ENCODE measurements at places on chromosomes 11 and 22. TPM values are rescaled to one million over a fixed set of nuclear protein-coding genes. Genes with fewer than 3 reads are reported as not detected.

GRCh38 chr22:45919504-45920286 lies 57.3 kb downstream of the WNT7B start:
- no peak for DNase-seq
- no peak overlapping the region for H3K4me3 ChIP-seq
- no peaks in the 10 kb centered on the region for H3K4me1 ChIP-seq
- no peak overlapping the region for H3K27ac ChIP-seq
- peaks cover 6% of the 10 kb centered on the region for H3K27me3 ChIP-seq

- H3K27me3 ChIP-seq = no peaks in the 10 kb centered on the region
- H3K4me1 ChIP-seq = no peaks in the 10 kb centered on the region
- DNase-seq = no peak
- H3K27ac ChIP-seq = no peak overlapping the region
Measured at GRCh38 chr11:66178871-66179270, 89.6 kb upstream of the RAB1B start.

DNA sequence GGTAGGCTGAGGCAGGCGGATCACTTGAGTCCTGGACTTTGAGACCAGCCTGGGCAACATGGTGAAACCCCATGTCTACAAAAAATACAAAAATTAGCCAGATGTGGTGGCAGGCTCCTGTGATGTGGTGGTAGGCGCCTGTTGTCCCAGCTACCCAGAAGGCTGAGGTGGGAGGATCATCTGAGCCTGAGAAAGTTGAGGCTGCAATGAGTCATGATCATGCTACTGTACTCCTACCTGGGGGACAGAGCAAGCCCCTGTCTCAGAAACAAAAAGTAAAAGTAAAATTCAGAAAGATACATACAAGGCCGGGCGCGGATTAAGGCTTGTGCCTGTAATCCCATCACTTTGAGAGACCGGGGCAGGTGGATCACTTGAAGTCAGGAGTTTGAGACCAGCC lies 6.3 kb downstream of the LDHAL6A start:
- no peaks in the 10 kb centered on the region for H3K27me3 ChIP-seq
- no peaks in the 10 kb centered on the region for H3K36me3 ChIP-seq
- DNase-seq = no peak
- no peak overlapping the region for H3K27ac ChIP-seq
- no peak overlapping the region for H3K4me3 ChIP-seq

- H3K27ac ChIP-seq = no peak overlapping the region
- H3K4me1 ChIP-seq = peaks cover 9% of the 10 kb centered on the region
- H3K27me3 ChIP-seq = no peaks in the 10 kb centered on the region
Measured at GRCh38 chr11:47887910-47888569, 39.9 kb upstream of the NUP160 start.

- no peak overlapping the region for H3K27ac ChIP-seq
- no peak overlapping the region for H3K4me3 ChIP-seq
- H3K36me3 ChIP-seq = no peaks in the 10 kb centered on the region
- H3K27me3 ChIP-seq = peaks cover 9% of the 10 kb centered on the region
Measured at GRCh38 chr11:1128311-1129142, 29.2 kb upstream of the MUC5AC start.

DNA sequence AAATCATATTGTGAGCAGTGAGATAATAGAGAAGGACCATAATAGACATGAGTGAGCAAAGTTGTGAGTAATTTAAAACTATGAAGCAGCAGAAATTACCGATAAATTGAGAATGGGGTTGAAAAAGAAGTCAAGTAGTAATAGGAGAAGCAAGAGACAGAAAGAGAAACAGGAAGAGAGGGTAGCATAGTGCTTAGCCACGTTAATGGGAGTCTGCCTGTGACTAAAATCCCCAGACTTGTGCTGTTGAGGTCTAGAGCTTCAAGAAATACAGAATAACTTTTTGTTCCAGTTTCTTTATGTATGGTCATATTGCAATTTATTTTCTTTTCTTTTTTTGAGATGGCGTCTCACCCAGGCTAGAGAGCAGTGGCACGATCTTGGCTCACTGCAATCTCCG lies 368.7 kb downstream of the METTL15 start:
- no peaks in the 10 kb centered on the region for H3K27me3 ChIP-seq
- no peak overlapping the region for H3K27ac ChIP-seq
- no peaks in the 10 kb centered on the region for H3K36me3 ChIP-seq
- DNase-seq = no peak

GRCh38 chr22:37991731-37992442 lies 7.5 kb upstream of the SOX10 start:
- peak; percentile 62 for DNase-seq
- H3K27me3 ChIP-seq = no peaks in the 10 kb centered on the region
- H3K4me1 ChIP-seq = no peaks in the 10 kb centered on the region
- H3K27ac ChIP-seq = no peak overlapping the region
- H3K4me3 ChIP-seq = no peak overlapping the region

Gene OR5M8
- total RNA-seq = not detected

- H3K4me3 ChIP-seq = no peak overlapping the region
- H3K27me3 ChIP-seq = no peaks in the 10 kb centered on the region
- DNase-seq = peak; percentile 26
- no peak overlapping the region for H3K27ac ChIP-seq
- peaks cover 3% of the 10 kb centered on the region for H3K4me1 ChIP-seq
Measured at GRCh38 chr22:29348041-29348440, 32.5 kb upstream of the RASL10A start.

- no peak overlapping the region for H3K27ac ChIP-seq
- H3K27me3 ChIP-seq = no peaks in the 10 kb centered on the region
- H3K4me3 ChIP-seq = no peak overlapping the region
- H3K36me3 ChIP-seq = no peaks in the 10 kb centered on the region
Measured at GRCh38 chr11:83971063-83971462, 684.9 kb upstream of the CCDC90B start.

DNA sequence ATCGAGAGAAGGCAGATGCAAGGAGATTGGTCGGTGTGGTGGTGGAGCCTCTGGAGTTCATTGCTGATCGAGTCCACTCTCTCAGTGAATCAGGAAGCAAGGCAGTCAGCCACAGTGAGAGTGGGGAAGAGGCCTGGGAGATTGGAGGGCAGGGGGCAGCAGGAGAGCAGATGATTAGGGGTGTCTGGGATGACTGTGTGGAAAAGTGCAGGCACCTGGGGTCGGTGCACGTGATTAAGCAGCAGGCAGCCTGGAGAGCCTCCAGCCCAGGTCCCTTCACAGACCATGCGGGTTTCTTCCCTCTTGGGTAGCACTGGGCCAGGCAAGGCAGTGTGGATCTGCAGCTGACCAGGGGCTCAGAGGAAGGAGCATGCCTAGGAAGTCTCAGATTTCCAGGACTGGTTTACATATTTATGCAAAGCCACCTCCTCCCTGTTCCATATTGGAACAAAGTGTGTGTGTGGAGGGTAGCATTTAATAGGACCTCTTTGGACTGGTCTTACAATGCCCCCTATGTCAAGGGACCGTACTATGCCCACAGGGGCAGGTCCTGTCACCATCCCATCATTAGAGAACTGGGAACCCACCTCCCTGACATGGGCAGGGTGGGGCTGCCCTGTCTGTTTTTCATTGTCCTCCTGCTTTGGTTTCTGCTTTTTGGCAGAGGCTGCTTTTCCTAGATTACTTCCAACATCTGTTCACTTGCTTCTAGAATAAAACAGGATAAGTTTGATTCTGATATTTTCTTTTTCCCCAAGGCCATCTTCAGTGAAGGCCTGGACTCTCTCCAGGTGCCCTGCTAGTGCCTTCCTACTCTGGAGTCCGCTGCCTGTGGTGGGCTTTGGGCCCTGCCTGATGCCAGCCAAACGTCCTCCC lies 14.0 kb upstream of the GDPD5 start:
- H3K4me3 ChIP-seq = no peak overlapping the region
- H3K27ac ChIP-seq = no peak overlapping the region
- H3K27me3 ChIP-seq = peaks cover 3% of the 10 kb centered on the region
- no peaks in the 10 kb centered on the region for H3K4me1 ChIP-seq
- H3K36me3 ChIP-seq = no peaks in the 10 kb centered on the region
- DNase-seq = peak; percentile 31

DNA sequence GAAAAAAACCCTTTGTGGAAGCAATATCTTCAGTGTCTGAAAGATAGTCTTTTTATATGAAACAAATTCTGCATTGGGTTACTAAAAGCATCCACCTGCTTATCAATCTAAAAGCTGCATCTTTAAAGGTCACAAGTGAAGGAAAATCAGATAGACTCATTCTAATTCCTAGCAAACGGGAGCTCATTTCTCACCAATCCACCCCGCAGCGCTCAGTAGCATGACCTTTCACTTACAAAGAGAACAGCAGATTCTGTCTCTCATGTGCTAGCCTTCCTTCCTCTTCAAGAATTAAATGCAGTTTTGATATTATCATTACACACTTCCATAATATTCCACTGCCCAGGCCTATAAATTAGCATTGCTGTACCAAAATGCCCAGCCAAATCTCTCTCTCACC lies 212.9 kb downstream of the CADM1 start:
- H3K27me3 ChIP-seq = no peaks in the 10 kb centered on the region
- DNase-seq = no peak
- H3K27ac ChIP-seq = no peak overlapping the region
- no peak overlapping the region for H3K4me3 ChIP-seq
- no peaks in the 10 kb centered on the region for H3K36me3 ChIP-seq
- no peaks in the 10 kb centered on the region for H3K4me1 ChIP-seq

DNA sequence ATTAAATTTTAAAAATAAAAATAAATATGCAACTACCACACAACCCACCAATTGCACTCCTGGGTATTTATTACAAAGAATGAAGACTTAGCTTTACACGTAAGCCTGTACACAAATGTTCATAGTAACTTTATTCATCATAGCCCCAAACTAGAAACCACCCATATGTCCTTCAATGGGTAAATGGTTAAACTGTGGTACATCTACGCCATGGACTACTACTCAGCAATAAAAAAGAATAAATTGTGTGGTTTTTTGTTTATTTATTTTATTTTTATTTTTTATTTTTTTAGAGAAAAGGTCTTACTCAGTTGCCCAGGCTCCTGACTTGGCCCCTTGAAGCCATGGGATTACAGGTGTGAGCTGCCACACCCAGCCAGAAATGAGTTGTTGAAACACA lies 14.6 kb downstream of the GAL start:
- DNase-seq = no peak
- no peaks in the 10 kb centered on the region for H3K4me1 ChIP-seq
- H3K27me3 ChIP-seq = peaks cover 25% of the 10 kb centered on the region
- no peak overlapping the region for H3K27ac ChIP-seq

DNA sequence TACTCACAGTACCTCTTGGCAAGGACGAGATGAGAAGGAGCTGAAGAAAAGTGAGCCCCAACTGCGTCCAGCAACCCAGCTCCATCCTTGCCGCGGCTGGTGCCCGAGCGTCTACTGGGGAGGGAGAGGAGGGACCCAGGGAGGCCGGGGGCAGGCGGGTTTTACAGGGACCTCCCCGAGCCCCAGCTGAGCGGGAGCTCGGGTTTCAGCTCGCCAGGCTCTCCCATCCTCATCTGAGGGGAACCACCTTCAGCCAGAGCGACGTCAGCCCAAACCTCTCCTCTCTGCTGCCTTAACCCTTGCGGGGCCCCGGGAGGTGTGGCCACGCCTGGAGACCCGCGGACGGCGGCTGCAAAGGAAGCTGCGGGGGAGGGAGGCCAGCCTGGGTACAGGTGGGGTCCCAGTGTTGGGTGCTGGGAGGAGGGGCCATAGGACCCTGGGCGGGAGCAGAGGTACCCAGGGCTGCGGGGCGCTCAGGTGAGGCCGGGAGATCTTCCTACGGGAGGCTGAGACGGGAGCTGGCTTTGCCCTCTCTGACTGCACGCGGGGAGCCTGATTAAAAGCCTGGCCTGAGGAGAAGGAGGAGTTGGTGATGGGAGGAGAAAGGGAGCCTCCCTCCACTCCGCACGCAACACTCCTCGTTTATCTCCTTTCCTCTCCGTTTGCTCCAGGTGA lies at the start of gene PAMR1:
Gene PAMR1 (minus strand): TSS at position 116 of the 675 bp plus-strand sequence. CDS start 31 bp downstream, at position 85.
- no peaks in the 10 kb centered on the region for H3K27me3 ChIP-seq
- H3K4me3 ChIP-seq = peak within 1 kb of the TSS; percentile 78
- peak; percentile 89 for DNase-seq
- H3K36me3 ChIP-seq = no peaks in the 10 kb centered on the region
- peaks cover 46% of the 10 kb centered on the region for H3K4me1 ChIP-seq
- H3K27ac ChIP-seq = peak within 1 kb of the TSS; percentile 63

DNA sequence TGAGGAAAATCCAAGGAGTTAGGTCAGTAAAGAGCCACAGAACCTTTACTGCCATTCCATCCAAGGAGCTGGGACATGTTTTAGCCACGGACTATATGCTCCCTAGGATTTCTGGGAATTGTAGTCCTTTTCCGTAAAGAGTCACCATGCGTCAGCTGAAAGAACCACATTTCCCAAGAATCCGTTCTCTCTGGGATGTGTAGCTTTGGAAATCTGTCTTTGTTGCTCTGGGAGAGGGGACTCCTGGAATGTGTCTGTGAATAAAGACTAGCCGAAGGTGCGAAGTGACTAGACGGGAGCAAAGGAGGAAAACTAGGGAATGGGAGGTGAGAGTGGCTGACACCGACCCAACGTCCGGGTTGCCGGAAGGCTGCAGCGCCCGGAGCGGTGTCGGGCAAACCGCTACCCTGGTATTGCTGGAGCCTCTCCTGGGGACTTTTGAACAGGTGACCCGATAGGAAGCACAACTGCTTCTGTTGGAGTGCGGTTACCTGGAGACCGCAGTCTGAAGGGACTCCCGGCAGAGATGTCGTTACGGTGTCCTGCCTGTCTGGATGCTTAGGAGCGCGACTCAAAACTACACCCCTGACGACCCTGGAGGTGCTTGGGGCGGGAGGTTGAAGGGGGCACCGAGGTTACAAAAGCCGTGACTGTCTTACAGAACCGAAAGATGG lies at the start of gene IFTAP:
Gene IFTAP (plus strand): TSS at position 187 of the 674 bp plus-strand sequence. CDS start 15,602 bp downstream, outside the sequence.
- peak; percentile 90 for DNase-seq
- H3K27ac ChIP-seq = peak within 1 kb of the TSS; percentile 68

Gene TANGO2
- 41.8 TPM for total RNA-seq

GRCh38 chr11:32244453-32244852 lies 153.6 kb downstream of the RCN1 start:
- H3K36me3 ChIP-seq = no peaks in the 10 kb centered on the region
- H3K27ac ChIP-seq = no peak overlapping the region
- no peaks in the 10 kb centered on the region for H3K27me3 ChIP-seq
- DNase-seq = peak; percentile 1

DNA sequence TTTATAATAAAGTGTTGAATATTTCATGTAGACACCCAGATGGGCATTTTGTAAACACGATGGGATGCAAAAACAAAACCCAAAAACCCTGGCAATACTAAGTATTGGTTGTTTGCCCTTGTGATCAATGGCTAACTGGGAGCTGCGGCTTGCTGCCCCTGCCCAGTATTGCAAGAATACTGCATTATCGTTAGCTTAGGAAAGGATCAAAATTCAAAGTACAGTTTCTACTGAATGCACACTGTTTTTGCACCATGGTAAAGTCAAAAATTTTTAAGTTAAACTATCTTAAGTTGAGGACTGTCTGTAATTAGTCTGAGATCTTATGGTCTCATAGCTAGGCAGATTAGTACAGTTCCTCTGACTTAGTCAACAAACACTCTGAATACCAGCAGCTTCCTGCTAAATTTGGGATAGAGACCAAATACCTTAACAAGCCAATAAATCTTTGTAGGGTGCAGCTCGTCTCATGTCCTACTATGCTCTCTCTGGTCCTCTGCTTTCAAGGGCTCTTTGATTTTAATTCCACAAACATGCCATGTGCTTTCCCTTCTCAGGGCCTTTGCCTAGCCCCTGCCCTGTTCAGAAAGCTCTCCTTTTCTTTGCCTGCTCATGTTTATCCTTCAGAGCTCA lies 4.0 kb downstream of the CCDC90B start:
- H3K27ac ChIP-seq = peak overlapping the region; percentile 3
- H3K4me3 ChIP-seq = no peak overlapping the region
- peaks cover 11% of the 10 kb centered on the region for H3K36me3 ChIP-seq
- DNase-seq = no peak
- no peaks in the 10 kb centered on the region for H3K27me3 ChIP-seq
- peaks cover 27% of the 10 kb centered on the region for H3K4me1 ChIP-seq

Gene NNMT
- 1,196 TPM for total RNA-seq
